Mucosa of gallbladder (tissue), 1 donor: ENCODE measurements at places on chromosomes 13 and 19. TPM values are rescaled to one million over a fixed set of nuclear protein-coding genes. Genes with fewer than 3 reads are reported as not detected.
A peak's percentile ranks its signal among the peaks of the same experiment; 100 is the strongest.

- DNase-seq = no peak
Observed at GRCh38 chr19:31346184-31347059, 2.8 kb downstream of the TSHZ3 start.

Gene KLK1
- 1.5 TPM for total RNA-seq

DNA sequence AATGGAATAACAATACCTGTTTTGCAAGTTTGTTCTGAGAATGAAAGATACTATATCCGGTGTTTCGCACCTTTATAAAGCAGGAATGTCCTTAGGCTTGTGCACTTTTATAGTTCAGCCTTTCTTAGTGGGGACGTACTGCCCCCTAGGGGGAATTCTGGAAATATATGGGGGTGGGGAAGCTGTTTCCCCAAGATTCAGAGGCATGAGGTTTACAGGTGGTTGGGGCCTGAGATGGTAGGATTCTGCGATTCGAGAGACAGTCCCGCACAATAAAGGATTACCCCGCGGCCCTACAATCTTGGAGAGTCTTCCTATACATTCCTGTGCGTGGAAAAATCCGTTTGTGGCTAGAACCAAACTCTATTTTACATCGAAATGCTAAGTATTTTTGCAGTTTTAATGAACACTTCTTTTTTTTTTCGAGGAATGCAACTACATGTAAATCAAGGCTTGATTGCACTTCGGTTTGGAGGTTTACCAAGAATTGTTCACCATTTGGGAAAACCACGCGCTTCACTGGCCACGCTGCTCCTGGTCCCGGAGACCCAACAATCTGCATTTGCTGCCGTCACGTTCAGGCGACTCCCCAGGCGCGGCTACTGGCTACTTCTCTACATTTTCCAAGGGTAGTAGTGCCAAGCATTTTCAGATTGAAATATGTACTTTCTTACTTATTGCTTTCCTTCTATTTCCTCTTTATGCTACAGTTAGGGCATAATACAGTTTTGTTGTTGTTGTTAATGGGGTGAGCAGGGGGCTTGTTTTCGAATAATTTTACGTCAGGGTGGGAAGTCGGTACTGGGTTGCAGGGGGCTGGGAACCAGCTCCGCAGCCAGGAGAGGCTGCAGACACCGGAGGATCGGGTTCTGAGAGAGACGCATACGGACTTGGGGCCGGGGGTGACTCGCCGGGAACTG lies 830 bp downstream of the NEK5 start:
- peak; percentile 64 for DNase-seq

DNA sequence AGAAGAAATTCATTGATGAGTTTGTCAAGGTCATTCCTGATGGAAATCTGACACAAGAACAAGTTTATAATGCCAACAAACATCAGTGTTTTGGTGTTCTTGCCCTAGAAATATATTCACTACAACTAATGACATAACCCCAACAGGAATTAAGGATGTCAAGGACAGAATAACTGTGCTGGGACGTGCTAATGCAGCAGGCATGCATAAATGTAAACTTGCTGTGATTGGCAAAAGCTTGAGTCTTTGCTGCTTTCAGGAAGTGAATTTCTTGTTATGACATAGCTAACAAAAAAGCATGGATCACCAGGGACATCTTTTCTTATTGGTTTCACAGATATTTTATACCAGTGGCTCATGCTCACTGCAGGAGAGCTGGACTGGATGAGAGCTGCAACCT lies 144.6 kb downstream of the KCTD12 start:
- no peak for DNase-seq

Gene LILRA1
- total RNA-seq = 1.9 TPM

GRCh38 chr19:1663852-1664251 lies 11.4 kb upstream of the TCF3 start:
- no peak for DNase-seq

Gene GGACT
- total RNA-seq = 6.4 TPM

- no peak for DNase-seq
Observed at GRCh38 chr19:49335071-49335783, at the start of gene CD37. Gene CD37, plus strand, starts transcription at chr19:49335406. Its CDS starts 135 bp downstream, at chr19:49335541.

Gene SPRY2
- 21.8 TPM for total RNA-seq

DNA sequence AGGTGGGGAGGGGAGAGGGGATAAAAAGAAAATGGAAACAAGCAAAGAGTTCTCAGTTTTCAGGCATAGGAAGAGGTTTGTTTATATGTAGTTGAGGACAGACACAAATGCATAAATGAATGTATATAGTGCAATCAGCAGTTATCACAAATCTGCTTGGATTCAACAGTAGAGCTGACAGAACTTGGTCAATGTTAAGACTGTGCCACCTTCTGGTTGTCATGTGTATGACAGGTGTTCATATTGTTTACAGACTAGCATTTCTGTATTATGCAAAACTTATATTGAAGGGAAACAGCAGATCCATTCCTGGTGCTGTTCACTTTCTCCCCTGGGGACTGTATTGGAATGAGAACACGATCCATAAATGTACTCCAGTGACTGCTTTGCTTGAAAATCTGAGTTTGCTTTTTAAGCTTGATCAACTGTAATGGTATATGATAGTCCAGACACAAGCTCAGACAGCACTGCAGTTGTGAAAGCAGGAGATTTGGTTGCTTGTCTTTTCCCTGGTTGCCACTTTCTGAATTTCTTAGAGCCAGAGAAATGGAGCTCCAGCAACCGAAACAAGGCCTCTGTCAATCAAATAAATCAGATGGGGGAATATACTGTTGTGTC lies 319.5 kb upstream of the OBI1 start:
- DNase-seq = peak; percentile 52

Gene MBNL2
- 74.7 TPM for total RNA-seq

DNA sequence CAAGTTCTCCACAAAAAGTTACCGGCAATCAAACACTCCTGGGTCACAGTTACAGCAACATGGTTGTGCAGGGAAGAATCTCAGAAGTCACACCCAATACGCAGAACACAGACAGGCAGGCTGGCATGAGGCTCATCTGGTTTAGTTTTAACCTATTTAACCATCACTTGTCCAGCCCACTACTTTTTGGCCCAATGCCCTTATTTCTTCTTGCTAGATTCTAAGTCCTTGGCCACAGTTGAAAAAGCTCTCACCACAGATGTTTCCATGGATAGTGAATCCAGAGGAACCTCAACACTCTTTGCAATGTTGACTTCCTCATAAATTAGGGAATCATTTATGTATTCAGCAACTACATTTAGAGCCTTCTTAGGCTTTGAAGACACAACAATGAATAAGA lies 50.7 kb upstream of the FNDC3A start:
- no peak for DNase-seq

DNA sequence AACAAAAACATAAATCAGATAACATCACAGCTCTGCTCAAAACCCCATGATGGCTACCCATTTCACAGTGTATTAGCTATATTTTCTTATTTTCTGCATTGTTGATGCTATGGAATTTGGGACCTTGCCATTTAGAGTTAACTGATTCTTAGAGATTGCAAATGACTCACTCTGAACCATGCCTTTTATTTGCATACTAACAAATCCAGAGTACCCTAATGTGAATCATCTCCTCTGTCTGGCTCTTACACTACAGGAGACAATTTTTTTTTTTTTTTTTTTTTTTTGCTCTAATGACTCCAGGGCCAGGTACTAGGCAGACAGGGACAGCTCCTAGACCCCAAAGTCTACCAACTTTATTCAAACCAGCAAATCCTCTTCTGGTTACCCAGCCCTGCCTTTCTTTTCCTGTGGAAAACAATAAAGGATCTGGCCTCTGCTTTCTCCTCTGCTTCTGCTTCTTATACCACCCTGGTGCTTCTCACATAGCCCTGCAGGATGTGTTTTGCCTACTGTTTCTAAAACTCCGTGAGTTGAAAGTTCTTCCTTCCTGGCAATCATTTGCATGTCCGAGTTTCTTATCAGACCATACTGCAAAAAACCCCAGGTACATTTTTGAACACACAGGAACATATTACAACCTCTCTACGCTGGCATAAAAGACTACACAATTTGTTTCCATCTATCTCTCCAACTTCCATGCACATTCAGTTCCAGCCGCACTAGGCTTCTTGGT lies 10.6 kb upstream of the ZNF460 start:
- no peak for DNase-seq

- DNase-seq = peak; percentile 70
Observed at GRCh38 chr19:18967358-18968146, 26.5 kb upstream of the HOMER3 start.

DNA sequence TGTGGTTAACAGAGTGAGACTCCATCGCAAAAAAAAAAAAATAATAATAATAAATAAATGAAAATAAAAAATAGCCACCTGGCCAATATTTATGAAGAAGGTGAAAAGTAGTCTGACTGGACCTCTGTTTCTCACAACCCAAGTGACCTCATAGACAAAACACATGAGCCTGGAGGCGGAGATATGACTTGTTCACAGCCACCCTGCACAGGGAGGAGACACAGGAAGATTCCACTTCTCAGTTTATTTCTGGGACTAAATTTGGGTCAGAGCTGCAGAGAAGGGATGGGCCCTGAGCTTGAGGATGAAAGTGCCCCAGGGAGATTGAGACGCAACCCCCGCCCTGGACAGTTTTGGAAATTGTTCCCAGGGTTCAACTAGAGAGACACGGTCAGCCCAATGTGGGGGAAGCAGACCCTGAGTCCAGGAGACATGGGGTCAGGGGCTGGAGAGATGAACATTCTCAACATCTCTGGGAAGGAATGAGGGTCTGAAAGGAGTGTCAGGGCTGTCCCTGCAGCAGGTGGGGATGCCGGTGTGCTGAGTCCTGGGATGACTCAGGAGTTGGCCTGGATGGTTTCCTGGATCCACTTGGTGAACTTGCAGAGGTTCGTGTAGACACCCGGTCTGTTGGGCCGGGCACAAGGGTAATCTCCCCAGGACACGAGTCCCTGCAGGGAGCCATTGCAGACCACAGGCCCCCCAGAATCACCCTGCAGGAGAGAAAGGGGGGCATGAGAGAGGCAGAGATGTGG lies 9.6 kb downstream of the KLK5 start:
- DNase-seq = no peak

DNA sequence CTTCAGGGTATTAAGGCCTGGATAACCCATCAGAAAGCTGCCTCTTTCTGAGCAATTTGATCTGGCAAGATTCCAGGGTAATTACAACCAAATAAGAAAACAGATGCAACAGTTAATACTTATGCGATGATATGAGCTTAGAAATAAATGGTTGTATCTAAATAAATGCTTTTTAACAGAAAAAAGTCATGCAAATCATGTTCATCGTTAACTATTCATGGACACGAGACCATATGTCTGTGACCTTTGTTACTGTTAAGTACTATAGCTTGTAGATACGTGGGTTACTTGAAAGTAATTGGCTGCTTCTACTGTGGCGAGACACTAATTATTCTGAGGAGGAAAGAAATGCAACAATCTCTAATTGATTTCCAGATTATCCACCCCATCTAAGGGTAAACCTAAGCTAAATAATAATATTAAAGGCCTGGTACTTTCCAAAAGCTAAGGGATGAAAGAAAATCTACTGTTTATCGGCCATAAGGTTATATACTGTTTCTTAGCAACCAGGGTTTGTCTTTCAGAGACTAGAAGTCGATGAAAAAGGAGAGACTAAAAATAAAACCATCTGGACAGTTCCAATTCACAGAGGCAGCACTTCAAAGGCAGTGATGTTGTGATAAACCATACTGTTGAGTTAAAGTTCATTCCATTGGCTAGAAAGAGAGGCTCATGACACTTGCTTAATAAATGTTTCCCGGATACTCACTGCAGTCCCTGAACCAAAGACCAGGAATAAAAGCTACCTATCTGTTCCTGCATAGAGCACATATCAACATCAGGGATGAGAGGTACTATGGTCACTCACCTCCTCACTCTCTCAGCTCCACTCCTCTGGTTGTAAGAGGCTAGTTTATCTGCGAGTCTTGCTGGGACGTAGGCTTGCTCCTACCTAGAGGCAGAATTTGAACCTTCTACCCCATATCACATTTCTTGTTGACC lies 1.5 kb downstream of the EPSTI1 start:
- DNase-seq = no peak

GRCh38 chr19:48118131-48118517 lies 7.5 kb upstream of the PLA2G4C start:
- no peak for DNase-seq

Gene EFNB2
- total RNA-seq = 12.9 TPM

DNA sequence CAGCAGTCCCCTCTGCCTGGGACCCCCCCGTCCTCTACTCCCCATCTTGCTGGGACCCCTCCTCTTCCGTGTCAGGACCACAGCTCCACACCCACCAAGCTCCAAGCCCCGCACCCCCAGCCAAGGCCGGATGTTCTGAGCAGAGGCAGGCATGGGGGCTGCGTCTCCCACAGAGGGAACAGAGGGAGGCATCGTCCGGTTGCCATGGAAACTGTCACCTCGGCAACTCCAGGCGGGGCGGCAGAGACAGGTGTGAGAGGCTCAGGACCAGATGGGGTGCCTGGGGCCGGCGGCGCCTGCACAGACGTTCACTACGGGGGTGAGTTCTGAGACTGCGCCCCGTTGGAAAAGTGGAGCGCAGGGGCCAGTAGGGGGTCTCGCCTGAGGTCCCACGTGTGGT lies 5.4 kb downstream of the RNU6-9 start:
- DNase-seq = no peak

GRCh38 chr19:23996549-23996948 lies 81.9 kb downstream of the ZNF726 start:
- no peak for DNase-seq

DNA sequence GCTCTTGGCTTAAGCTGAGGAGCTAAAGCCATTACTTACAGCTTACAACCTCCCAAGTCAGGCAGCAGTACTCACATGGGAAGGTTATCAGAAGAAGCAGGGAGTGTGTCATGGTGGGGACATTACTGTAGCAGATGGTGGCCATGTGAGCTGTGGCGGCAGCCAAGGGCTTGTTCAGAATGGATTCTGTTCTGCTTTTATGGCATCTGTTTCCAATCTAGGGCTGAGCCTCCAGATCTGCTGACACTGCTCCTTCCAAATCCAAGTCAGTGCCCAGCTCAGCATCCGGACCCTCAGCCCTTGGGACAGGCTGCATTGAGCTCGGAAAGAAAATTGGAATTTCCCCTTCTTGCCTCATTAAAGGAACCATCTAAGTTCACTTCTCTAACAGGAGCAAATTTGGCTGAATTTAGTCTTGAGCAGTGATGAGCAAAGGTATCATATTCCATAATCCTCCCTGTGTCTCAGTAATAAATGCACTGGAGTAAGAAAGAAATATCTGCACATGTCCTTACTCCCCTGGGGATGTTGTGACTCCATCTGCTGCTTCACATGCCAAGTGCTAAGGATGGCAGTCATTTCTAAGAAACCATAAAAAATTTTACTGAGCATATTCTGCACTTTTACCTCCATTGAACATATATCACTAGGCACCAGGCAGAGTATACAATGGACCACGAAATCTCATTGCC lies 73.9 kb downstream of the KCTD12 start:
- peak; percentile 51 for DNase-seq

GRCh38 chr19:38346837-38347236 lies 11.2 kb downstream of the CATSPERG start:
- no peak for DNase-seq

Gene ETV2
- total RNA-seq = 2.5 TPM

- DNase-seq = no peak
Observed at GRCh38 chr13:88602786-88603777, 931.9 kb downstream of the SLITRK5 start.
